ENCODE measurements at places on chromosomes 16 and 17. TPM values are rescaled to one million over a fixed set of nuclear protein-coding genes. Genes with fewer than 3 reads are reported as not detected.

Gene CCDC144A
- total RNA-seq: 1.2 TPM

Gene KRTAP3-1
- not detected for total RNA-seq

Gene MEOX1
- total RNA-seq: 6.4 TPM

Gene LRRC46
- 0.10 TPM for total RNA-seq

Gene ANTKMT
- total RNA-seq: 43.4 TPM

Gene SMIM36
- not detected for total RNA-seq

Gene EPN2
- total RNA-seq: 20.2 TPM

Gene CIBAR2
- not detected for total RNA-seq
